ENCODE measurements at places on chromosomes 6 and 20. TPM values are rescaled to one million over a fixed set of nuclear protein-coding genes. Genes with fewer than 3 reads are reported as not detected.

GRCh38 chr20:22776369-22776768, 192.0 kb upstream of the FOXA2 start:
- no peak for DNase-seq

DNA sequence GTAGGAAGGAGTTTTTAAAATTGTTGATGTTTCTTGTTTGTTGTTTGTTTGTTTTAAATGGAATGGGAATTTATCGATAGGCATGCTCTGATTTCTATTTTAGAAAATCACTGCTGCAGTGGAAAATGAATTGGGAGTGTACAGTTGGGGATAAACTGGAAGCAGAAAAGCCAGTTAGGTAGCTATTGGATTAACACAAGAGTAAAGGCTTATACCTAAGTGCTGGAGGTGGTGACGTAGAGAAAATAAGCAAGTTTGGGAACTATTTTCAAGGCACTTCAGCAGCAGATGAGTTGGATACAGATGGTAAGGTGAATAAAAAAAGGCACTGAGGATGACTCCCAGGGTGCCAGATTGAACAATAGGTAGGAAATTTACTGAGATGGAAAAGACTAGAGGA, 164.9 kb downstream of the PLCB4 start:
- DNase-seq = no peak

- DNase-seq = peak; percentile 26
Measured at GRCh38 chr6:158518191-158519127, 41.4 kb upstream of the TMEM181 start.

DNA sequence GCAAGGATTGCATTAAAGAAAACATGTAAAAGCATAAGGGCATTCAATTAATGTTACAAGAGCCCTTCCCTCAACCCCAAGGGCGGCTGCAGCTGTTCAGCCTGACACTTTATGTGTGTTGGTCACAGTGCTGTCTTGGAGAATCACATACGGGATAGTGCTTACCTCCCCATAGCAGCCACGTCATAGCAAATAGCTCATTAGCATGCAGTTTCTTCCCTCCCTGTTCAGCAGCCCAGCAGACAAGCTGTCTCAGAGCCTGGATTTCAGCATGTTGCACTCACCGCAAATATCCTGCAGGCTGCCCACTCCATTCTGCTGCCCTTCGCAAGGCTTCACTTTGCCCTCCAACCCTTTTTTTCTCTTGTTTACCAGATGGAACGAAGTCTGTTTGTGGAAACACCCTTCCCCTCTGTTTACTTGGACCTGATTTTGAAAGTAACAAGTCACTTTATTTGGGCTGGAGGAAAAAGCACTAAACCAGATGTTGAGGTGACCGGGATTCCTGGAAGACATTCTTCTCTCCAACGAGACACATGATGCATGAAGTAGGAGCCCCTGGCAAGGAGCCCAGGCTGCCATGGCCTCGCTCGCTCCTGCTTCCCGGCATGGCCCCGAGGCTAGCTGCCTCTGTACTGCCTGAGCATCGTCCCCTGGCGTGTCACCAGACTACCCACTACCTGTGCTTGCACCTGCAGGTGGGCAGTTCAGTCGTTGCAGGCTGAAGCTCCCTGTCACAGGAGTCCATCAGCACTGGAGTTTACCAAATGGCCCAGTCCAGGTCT, 151.6 kb upstream of the GMDS start:
- DNase-seq = no peak

DNA sequence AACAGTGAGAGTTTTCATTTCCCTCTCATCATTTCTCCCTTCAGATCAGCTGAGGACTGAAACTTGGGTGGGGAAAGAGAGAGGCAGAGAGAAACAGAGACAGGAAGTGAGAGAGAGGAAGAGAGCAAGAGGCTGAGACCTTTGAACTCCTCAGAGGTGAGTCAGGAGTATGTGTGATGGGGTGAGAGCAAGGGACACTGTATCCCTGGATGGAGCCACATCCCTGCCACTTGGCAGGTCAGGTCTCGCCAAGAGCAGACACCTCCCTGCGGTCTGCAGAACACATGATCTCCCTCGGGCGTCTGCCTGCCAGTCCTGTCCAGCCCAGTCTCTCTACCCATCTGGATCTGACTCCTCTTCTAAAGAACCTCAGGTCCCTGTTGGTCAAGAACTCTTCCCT, 62.7 kb upstream of the SYNDIG1 start:
- no peak for DNase-seq

Gene SLC2A4RG
- 14.5 TPM for total RNA-seq

Gene GJA10
- total RNA-seq = not detected

Gene DNPH1
- 58.4 TPM for total RNA-seq

Gene HLA-DQA2
- total RNA-seq = not detected
